ENCODE measurements at places on chromosomes 7 and 10. TPM values are rescaled to one million over a fixed set of nuclear protein-coding genes. Genes with fewer than 3 reads are reported as not detected.
A peak's percentile ranks its signal among the peaks of the same experiment; 100 is the strongest.

Gene PKD2L1
- total RNA-seq = not detected

Gene TMEM184A
- 0.28 TPM for total RNA-seq

GRCh38 chr10:3411044-3411443 is 238.5 kb upstream of the PITRM1 start:
- no peak overlapping the region for H3K4me3 ChIP-seq
- DNase-seq = no peak
- peaks cover under 1% of the 10 kb centered on the region for H3K4me1 ChIP-seq

GRCh38 chr7:27103489-27104226 is 1.2 kb upstream of the HOXA2 start:
- peaks cover 36% of the 10 kb centered on the region for H3K4me1 ChIP-seq
- H3K36me3 ChIP-seq = peaks cover 12% of the 10 kb centered on the region
- no peaks in the 10 kb centered on the region for H3K27me3 ChIP-seq
- H3K4me3 ChIP-seq = peak overlapping the region; percentile 52
- DNase-seq = peak; percentile 44

DNA sequence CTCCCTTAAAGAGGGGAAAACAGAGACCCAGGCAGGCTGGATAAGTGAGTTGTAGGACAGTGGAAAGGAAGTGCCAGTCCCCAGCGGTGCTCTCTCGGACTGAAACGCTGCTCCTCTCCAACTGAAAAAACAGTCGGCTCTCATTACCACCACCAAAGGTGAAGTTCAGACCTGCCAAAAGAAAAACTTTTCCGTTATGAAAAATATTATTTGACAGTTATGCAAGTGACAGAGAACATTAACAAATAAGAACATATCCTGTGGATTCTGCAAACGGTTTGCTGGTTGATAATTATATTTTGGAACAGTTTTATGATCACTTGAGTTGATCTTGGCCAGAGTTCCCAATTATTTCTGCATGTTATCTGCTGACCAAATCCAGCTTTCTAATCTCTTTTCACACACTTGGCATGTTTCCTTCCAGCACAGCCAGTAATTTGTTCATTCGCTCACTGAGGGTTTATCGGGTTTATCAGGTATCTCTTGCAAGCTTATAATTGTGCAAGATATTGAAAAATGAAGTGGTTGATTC is 82.6 kb downstream of the PTPRE start:
- no peak overlapping the region for H3K4me3 ChIP-seq
- no peaks in the 10 kb centered on the region for H3K27me3 ChIP-seq
- no peak overlapping the region for H3K27ac ChIP-seq
- DNase-seq = no peak
- H3K4me1 ChIP-seq = peaks cover 4% of the 10 kb centered on the region

Gene HMX2
- total RNA-seq = not detected

Gene DDX21
- total RNA-seq = 109 TPM

- H3K4me3 ChIP-seq = no peak overlapping the region
- peaks cover 15% of the 10 kb centered on the region for H3K4me1 ChIP-seq
- no peak for DNase-seq
- no peaks in the 10 kb centered on the region for H3K36me3 ChIP-seq
Observed at GRCh38 chr10:61135276-61135721, 191.3 kb upstream of the RHOBTB1 start.

Gene ANKRD7
- 0.18 TPM for total RNA-seq

Gene SLC26A5
- not detected for total RNA-seq

Gene BHLHA15
- total RNA-seq = not detected

DNA sequence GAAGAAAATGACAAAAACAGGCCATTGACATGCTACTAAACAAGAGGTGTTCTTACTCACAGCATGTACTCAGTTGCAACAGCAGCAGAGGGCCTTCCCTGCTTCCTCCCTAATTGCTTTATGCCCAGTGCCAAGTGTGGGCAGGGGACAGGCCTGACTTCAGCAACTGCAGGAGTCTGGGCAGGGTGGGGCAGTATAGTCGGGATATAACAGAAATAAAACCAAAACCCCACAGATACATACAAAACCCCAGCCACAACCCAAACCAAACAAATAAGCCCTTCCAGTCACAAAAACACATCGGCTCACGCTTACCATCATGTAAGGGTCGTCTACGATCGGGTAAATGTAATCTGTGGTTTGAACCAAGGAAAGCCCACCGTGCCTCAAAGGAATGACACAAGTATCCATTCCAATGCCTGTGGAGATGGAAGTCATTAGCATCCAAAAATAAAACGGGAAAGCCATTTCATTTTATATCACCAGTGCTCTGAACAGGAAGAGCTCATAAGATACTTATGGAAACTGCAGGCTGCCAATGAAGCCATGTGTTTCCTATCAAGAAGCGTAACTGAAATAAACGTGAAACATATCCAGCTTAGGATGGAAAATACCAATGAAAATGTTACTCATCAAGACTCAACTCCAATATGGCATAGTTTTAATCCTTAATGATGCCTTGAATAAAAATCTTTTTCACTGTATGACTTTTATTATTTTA is 9.5 kb downstream of the SEPHS1 start:
- peaks cover 2% of the 10 kb centered on the region for H3K4me1 ChIP-seq
- H3K36me3 ChIP-seq = peaks cover 24% of the 10 kb centered on the region
- no peaks in the 10 kb centered on the region for H3K27me3 ChIP-seq
- no peak overlapping the region for H3K4me3 ChIP-seq
- peak; percentile 52 for DNase-seq

Gene SYCE1
- not detected for total RNA-seq

DNA sequence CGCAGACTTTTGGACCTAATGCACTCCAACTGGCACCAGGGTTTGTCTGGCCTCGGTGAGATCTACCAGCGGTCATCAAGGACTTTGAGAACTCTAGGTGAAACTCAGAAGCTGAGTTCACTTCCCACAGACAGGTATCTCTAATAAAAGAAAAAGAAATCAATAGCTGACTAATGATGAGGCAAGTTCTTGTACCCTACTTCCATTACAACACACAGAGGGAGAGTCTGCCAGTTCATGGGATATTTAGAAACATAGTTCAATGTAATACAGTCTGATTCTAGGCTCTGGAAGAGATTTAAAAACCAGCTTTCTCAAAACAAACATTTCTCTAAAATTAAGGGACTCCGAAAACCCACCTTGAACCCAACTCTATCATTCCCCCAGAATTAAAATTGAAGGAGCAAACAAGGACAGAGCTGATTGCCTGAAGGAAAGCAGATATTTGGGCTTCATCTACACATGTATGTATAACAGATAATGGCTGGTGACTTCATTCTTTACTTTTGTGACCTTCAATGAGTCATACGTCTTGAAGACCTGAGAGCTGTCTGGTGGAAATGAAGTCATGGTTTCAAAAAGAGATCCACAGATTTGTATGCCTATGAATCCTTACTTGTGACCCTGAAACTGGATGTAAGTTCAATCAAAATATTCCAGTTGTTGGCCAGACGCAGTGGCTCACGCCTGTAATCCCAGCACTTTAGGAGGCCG is 2.7 kb upstream of the PNLIPRP1 start:
- no peaks in the 10 kb centered on the region for H3K36me3 ChIP-seq
- H3K27me3 ChIP-seq = no peaks in the 10 kb centered on the region
- no peaks in the 10 kb centered on the region for H3K4me1 ChIP-seq
- no peak for DNase-seq

DNA sequence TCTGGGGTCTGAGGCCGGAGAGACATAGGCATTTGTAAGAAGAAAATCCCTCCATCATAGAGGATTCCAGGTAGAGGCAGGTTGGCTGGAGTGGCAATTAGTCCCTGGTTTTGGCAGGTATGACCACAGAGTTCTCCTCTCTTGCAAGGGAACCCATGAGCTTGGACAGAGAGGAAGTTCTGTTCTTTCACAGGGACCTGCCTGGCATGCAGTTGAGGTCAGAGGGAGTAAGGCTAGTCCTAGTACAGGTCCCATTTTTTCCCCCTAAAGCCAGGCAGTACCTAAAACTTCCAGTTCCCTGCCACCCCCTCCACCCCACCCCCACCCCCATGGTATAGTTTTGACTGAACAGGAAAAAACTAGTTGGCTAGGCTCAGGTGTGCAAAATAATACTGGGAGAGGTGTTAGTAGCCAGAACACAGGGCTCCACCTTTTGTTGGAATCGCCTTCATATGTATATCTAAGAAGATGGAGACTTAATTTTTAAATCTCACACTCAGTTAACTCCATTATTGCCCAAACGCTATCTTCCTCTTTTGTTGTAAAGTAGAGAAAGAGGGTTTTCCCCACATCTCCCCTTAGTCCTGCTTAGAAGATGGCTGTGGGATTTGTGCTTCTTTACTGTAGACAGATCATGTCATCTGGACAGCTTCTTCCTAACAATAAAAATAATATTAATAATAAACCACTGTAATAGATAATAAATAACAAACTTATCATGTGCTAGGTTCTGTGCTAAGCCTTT is 188.1 kb downstream of the TCF7L2 start:
- H3K27ac ChIP-seq = no peak overlapping the region
- no peak for DNase-seq
- no peak overlapping the region for H3K4me3 ChIP-seq
- H3K27me3 ChIP-seq = no peaks in the 10 kb centered on the region
- peaks cover 17% of the 10 kb centered on the region for H3K36me3 ChIP-seq

- DNase-seq = no peak
- no peak overlapping the region for H3K27ac ChIP-seq
- no peaks in the 10 kb centered on the region for H3K36me3 ChIP-seq
- H3K4me1 ChIP-seq = no peaks in the 10 kb centered on the region
Observed at GRCh38 chr10:42969909-42970308, 107.0 kb upstream of the RET start.

GRCh38 chr10:132192076-132192975 is 5.6 kb downstream of the DPYSL4 start:
- H3K4me1 ChIP-seq = peaks cover 4% of the 10 kb centered on the region
- no peak overlapping the region for H3K27ac ChIP-seq
- no peak for DNase-seq
- H3K4me3 ChIP-seq = no peak overlapping the region

- H3K4me3 ChIP-seq = no peak overlapping the region
- no peak overlapping the region for H3K27ac ChIP-seq
- H3K36me3 ChIP-seq = no peaks in the 10 kb centered on the region
- H3K27me3 ChIP-seq = peaks cover 48% of the 10 kb centered on the region
- DNase-seq = no peak
- no peaks in the 10 kb centered on the region for H3K4me1 ChIP-seq
Observed at GRCh38 chr10:43223056-43223455, 43.8 kb downstream of the RASGEF1A start.

Gene STK31
- not detected for total RNA-seq

GRCh38 chr7:4080954-4081353 is 601.1 kb upstream of the FOXK1 start:
- no peak overlapping the region for H3K4me3 ChIP-seq
- DNase-seq = no peak
- no peaks in the 10 kb centered on the region for H3K36me3 ChIP-seq
- no peak overlapping the region for H3K27ac ChIP-seq
- no peaks in the 10 kb centered on the region for H3K27me3 ChIP-seq

Gene PRF1
- not detected for total RNA-seq

- no peak overlapping the region for H3K4me3 ChIP-seq
- H3K27me3 ChIP-seq = no peaks in the 10 kb centered on the region
- no peak overlapping the region for H3K27ac ChIP-seq
- no peaks in the 10 kb centered on the region for H3K36me3 ChIP-seq
- H3K4me1 ChIP-seq = no peaks in the 10 kb centered on the region
Observed at GRCh38 chr7:93704217-93704616, 129.7 kb upstream of the CALCR start.

Gene SLC39A12
- total RNA-seq = not detected

DNA sequence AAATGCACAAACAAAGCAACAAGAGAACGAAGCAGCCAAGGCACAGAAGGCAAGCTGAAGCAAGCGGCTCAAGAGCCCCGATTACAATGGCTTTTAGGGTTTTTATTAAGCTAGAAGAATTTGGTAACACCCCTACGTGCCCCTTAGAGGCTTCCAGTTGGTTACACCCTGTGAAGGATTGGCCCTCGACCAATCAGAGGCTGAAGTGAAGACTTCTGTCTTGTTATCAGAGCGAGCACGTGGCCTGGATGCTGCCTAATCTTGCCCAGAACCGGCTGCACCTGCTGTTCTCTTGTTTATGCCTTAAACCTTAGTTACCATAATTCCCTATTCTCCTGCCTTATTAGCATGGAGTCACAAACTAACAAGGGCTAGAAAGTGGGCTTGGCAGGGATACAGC is 21.4 kb downstream of the KCNK18 start:
- H3K4me3 ChIP-seq = no peak overlapping the region
- peaks cover 10% of the 10 kb centered on the region for H3K27me3 ChIP-seq
- H3K36me3 ChIP-seq = no peaks in the 10 kb centered on the region

- H3K36me3 ChIP-seq = no peaks in the 10 kb centered on the region
- no peaks in the 10 kb centered on the region for H3K27me3 ChIP-seq
- no peak overlapping the region for H3K4me3 ChIP-seq
- peaks cover 3% of the 10 kb centered on the region for H3K4me1 ChIP-seq
- no peak overlapping the region for H3K27ac ChIP-seq
Observed at GRCh38 chr10:7887174-7887816, 69.0 kb downstream of the TAF3 start.

DNA sequence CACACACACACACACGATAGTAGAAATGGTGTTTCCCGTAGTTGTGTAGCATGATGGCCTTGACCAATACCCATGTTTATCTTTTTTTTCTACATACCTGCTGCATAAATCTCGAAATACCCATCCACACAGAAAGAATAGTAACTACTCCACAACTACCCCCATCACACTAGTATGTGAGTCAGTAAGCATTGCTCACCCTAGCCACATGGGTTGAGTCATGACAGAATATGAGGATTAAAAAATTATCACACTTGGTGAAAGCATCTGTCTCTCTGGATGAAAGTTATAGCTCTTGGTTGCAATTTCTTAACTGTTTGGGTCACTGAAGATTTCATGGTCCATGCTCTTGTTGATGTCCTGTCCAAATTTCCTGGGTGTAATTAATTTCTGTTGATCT is 103.4 kb upstream of the MDFIC start:
- no peaks in the 10 kb centered on the region for H3K27me3 ChIP-seq
- peaks cover 7% of the 10 kb centered on the region for H3K4me1 ChIP-seq
- DNase-seq = peak; percentile 70
- H3K27ac ChIP-seq = no peak overlapping the region

DNA sequence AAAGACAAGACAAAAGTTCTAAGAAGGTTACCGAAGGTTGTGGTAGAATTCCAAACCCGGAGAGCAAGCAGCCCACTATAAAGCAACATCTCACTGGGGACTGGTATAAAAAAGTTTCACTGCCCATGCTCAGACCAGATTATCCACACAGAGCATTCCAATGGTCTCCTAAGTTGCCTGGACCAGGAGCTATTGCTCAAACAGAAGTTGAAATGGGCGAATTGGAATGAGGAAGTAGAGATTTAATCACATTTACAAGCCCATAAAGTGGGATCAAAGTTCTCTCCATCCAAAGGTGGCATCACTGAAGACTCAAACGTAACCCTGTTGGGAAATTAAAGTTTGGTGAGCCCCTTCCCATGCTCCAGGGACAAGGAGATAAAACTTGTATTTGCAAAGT is 19.8 kb downstream of the OR2F1 start:
- no peaks in the 10 kb centered on the region for H3K36me3 ChIP-seq
- H3K27me3 ChIP-seq = no peaks in the 10 kb centered on the region
- DNase-seq = no peak
- H3K4me1 ChIP-seq = peaks cover 2% of the 10 kb centered on the region
- H3K27ac ChIP-seq = no peak overlapping the region
